ENCODE measurements at places on chromosomes 5 and 9.

DNA sequence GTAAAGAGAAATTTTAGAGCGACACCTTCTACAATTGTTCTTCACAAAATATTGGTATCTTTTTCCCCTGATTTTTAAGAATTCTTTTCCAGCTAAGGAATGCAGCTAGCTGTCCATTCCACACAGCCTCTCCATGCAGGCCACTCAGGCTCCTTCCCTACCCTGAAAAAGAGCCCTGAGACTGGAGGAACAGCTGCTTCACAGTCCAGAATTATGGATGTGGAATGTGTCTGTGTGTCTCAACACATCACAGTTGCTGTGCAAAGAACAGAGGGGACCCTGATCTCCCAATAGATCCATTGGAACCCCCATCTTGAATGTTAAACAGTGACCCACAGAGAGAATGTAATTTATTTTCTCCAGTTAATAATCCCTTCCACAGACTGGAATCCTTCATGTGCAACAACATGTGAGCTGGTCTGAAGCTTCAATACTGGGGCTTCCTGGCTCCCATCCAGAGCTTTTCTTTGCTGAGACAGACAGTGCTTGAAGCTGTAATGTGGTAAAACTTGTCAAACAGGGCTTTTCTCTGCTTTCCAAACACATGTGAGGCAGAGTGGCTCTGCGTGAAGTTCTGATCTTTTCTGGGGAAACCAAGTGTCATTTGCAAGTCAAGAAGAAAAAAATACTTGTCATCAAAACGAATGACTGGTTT is 53.3 kb upstream of the SMC5 start:
- no peak for DNase-seq

- DNase-seq: no peak
These were observed 2.0 kb downstream of the C7 start for GRCh38 chr5:40911266-40911665.

- DNase-seq: no peak
These were observed 95.2 kb downstream of the PLCXD3 start for GRCh38 chr5:41415242-41415641.

- peak; percentile 60 for DNase-seq
These were observed 4.9 kb upstream of the TRAF1 start for GRCh38 chr9:120931231-120932085.

DNA sequence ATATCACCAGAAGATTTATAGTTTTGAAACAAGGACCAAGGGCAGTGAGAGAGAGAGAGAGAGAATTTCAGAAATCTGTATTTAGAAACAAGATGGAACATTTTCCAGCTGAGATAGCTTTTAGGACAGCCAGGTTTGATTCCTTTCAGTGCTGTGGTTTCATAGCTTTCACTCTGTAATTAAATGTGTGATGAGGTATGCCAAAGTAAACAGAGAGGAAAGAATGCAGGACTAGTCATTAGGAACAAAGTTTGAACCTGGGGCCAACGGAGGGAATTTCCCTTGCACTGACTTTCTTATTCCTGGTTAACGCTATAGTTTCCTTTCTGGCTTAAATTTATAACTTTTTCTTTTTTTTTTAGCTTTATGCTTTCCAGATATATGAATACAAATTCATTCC is 10.0 kb upstream of the CCL28 start:
- peak; percentile 32 for DNase-seq

GRCh38 chr5:67996596-67996995 is 219.0 kb upstream of the PIK3R1 start:
- no peak for DNase-seq

GRCh38 chr5:17412760-17413671 is 85.0 kb upstream of the TAF11L2 start:
- DNase-seq: no peak

DNA sequence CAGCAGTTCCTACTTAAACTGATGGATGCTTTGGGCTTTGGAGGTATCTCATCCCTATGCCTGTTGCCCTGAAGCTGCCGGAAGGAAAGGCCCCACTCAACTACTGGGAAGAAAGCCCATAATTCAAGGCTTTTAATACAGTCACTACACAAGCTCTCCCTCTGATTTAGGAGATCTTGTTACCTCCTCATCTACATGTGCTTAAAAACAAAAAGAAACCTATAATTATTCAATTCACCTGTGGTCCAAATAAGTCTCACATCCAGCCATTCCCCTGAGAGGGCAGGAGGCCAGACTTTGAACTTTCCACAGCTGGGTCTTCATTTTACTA is 715 bp upstream of the LEAP2 start:
- DNase-seq: no peak

DNA sequence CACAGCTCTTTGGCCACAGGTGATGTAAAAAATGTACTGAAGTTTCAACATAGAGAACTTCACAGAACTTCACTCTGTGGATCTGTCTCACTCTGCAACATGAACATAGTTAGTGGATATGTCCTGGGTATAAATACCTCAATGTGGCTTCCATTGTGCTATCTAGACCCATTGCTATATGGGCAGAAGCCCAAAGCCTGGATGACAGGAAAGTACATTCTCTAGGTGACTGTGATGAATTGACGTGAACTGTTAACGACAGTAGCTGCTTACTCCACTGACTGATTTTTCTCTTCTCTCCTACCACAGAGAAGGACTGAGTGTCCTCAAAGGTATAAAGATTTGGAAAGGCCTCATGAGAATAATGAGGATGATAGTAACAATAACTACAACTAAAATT is 270.1 kb upstream of the FTMT start:
- DNase-seq: no peak

- DNase-seq: no peak
These were observed 118.2 kb downstream of the HSD17B3 start for GRCh38 chr9:96183751-96184150.

DNA sequence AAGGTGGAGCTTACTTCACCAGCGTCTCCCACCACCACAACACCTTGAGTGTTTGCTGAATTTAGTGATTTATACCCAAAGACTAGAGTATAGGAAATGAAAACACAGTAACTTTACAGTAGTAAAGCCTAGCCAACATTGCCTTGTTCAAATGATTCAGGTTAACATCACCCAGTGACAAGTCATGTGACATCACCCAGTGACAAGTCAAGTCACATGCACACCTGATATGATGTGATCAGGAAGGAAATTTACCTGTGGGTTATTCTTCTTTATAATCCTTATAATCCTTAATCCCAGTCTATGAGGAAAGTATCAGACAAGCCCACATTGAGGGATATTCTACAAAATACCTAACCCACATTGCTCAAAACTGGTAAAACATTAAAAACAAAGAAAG is 545.6 kb upstream of the MEF2C start:
- no peak for DNase-seq
